ENCODE measurements at places on chromosomes 2 and 18. TPM values are rescaled to one million over a fixed set of nuclear protein-coding genes. Genes with fewer than 3 reads are reported as not detected.
A peak's percentile ranks its signal among the peaks of the same experiment; 100 is the strongest.

- peak overlapping the region; percentile 31 for H3K27ac ChIP-seq
- H3K4me3 ChIP-seq, result no peak overlapping the region
- no peaks in the 10 kb centered on the region for H3K27me3 ChIP-seq
- H3K4me1 ChIP-seq, result peaks cover 4% of the 10 kb centered on the region
Measured at GRCh38 chr2:32742376-32742775, 114.5 kb downstream of the TTC27 start.

DNA sequence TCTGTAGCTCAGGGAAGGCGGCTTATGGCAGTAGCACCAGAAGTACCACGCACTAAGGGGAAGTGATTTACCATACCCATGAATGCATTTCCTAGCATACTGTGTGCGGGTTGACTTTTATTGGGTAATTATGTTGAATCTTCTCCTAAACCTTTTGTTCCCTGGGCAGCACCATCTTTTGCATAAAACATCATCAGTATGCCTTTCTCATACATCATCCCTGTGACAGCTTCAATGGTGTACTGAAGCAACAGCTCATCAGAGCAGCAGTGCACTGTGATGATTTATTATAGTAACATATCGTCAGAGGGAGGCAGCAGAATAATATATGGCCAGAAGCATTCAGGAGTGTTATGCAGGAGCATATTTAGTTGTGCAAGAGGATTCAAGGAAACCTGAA is 204.9 kb downstream of the CDH7 start:
- H3K4me1 ChIP-seq, result no peaks in the 10 kb centered on the region
- no peaks in the 10 kb centered on the region for H3K36me3 ChIP-seq
- H3K27ac ChIP-seq, result no peak overlapping the region

- peak; percentile 18 for DNase-seq
- peaks cover 18% of the 10 kb centered on the region for H3K4me1 ChIP-seq
- H3K27me3 ChIP-seq, result peaks cover 11% of the 10 kb centered on the region
- no peaks in the 10 kb centered on the region for H3K36me3 ChIP-seq
Measured at GRCh38 chr2:126905991-126906390, 7.3 kb downstream of the TEX51 start.

- peaks cover 34% of the 10 kb centered on the region for H3K4me1 ChIP-seq
- no peak overlapping the region for H3K4me3 ChIP-seq
- no peak for DNase-seq
- no peaks in the 10 kb centered on the region for H3K36me3 ChIP-seq
- H3K27me3 ChIP-seq, result no peaks in the 10 kb centered on the region
- peak overlapping the region; percentile 50 for H3K27ac ChIP-seq
Measured at GRCh38 chr2:69572641-69573040, 70.9 kb downstream of the AAK1 start.

DNA sequence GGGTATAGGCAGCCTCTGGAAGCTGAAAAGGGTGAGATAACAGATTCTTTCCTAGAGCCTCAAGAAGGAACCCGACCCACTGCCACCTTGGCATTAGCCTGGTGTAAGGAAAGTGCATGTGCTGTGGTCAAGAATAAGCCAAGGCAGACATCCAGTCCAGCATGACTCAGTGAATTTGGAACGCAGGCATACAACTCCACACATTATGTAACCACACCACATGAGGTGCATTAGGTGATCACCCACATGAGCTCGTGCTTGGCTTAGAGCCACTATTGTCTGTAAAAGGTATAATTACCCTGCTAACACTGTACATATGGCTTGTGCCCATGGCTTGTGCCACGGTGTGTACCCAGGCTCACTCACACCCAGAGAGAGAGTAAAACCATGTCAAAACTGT is 583.7 kb upstream of the HNMT start:
- H3K4me1 ChIP-seq, result no peaks in the 10 kb centered on the region
- H3K4me3 ChIP-seq, result no peak overlapping the region
- H3K27ac ChIP-seq, result no peak overlapping the region
- H3K27me3 ChIP-seq, result peaks cover 7% of the 10 kb centered on the region
- no peaks in the 10 kb centered on the region for H3K36me3 ChIP-seq

DNA sequence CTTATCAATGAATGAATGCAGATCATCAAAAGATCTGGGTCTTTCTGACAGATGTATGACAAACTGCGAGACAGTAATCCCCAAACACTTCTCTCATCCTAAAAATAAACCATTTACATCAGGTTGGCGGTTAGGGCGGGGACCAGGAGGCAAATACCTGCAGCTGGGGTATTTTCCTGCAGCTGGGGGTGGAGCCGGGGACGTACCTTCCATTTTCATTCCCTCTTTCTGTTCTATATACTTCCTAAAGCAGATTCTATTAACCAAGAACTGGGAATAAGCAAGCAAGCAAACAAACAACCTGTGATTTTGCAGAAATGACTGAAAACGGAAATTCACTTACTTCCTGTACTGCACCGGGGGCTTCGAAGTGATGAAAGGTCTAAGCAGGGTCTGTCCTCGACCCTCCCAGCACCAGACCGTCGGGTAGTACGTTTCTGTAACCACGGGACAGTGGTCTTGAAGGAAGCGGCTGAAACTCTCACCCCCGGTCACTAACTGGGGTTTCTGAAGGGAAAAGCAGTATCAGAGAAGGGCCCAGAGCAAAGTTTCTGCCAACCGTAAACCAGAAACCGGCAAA is 1.2 kb downstream of the ABHD3 start:
- H3K27ac ChIP-seq, result peak overlapping the region; percentile 92
- H3K4me3 ChIP-seq, result peak overlapping the region; percentile 94
- H3K27me3 ChIP-seq, result no peaks in the 10 kb centered on the region
- H3K4me1 ChIP-seq, result peaks cover 16% of the 10 kb centered on the region
- no peak for DNase-seq
- peaks cover 9% of the 10 kb centered on the region for H3K36me3 ChIP-seq

DNA sequence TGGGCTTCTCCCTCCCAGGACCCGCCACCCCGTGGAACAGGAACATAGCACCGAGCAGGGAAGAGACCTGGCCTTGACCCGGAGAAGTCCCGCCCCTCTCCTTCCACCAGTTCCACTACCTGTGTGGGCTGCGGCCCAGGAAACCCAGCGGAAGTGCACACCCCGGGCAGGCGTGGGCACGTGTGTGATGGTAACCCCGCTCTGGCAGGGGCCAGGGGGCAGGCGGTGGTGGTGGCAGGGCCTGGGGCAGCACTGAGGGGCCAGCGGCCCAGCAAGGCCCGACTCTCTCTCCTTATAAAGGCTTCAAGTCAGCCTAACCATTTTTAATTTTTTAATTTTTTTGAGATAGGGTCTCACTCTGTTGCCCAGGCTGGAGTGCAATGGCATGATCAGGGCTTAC is 129.0 kb upstream of the FAM98A start:
- H3K27me3 ChIP-seq, result no peaks in the 10 kb centered on the region
- no peaks in the 10 kb centered on the region for H3K4me1 ChIP-seq
- H3K27ac ChIP-seq, result no peak overlapping the region
- no peaks in the 10 kb centered on the region for H3K36me3 ChIP-seq
- no peak for DNase-seq

- no peaks in the 10 kb centered on the region for H3K27me3 ChIP-seq
- DNase-seq, result no peak
- H3K4me3 ChIP-seq, result no peak overlapping the region
- H3K4me1 ChIP-seq, result peaks cover 29% of the 10 kb centered on the region
- H3K36me3 ChIP-seq, result peaks cover 3% of the 10 kb centered on the region
Measured at GRCh38 chr18:8771930-8772329, 66.6 kb downstream of the MTCL1 start.

DNA sequence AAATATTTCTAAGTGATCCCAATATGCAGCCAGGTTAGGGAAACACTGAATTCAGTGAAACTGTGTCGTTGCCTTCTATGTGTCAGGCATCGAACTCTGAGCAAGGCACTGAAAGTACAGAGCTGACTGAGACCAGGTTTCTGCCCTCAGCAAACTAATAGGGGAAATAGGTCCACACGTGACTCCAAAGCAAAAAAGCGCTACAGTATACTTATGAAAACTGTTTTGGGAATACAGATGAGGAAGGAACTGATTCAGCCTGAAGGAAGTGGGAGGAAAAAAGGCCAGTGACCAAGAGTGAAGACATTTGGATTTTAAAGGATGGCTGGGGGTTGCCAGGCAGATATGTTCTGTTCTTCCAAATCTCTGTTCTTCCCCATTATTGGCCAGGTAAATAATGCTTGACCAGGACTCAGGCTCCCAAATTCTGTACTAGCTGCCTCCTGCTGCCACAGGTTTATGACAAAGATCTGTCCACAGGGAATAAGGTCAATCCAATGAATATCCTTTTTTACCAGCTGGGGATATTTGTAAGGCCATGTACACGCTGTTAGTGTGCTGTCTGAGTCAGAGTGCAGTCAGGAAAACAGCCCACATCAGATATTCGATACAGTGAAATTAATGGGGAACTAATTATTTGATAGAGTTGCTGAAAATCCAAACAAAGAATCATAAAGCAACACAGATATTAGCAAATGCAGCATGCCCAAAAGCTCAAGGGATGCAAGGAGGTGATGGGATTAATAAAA is 24.5 kb upstream of the INPP4A start:
- no peak for DNase-seq
- no peak overlapping the region for H3K27ac ChIP-seq
- H3K36me3 ChIP-seq, result no peaks in the 10 kb centered on the region
- H3K27me3 ChIP-seq, result peaks cover 7% of the 10 kb centered on the region
- H3K4me1 ChIP-seq, result no peaks in the 10 kb centered on the region

COL6A3 gene
- 4.7 TPM for total RNA-seq

MRPL44 gene
- total RNA-seq, result 29.2 TPM

COLEC12 gene
- 61.3 TPM for total RNA-seq

TBR1 gene
- total RNA-seq, result not detected

KATNAL2 gene
- 1.9 TPM for total RNA-seq

Measured in type B pancreatic cell (in vitro differentiated cells).